CD8-positive, alpha-beta T cell (primary cell): ENCODE measurements at places on chromosomes 6 and 20.

DNA sequence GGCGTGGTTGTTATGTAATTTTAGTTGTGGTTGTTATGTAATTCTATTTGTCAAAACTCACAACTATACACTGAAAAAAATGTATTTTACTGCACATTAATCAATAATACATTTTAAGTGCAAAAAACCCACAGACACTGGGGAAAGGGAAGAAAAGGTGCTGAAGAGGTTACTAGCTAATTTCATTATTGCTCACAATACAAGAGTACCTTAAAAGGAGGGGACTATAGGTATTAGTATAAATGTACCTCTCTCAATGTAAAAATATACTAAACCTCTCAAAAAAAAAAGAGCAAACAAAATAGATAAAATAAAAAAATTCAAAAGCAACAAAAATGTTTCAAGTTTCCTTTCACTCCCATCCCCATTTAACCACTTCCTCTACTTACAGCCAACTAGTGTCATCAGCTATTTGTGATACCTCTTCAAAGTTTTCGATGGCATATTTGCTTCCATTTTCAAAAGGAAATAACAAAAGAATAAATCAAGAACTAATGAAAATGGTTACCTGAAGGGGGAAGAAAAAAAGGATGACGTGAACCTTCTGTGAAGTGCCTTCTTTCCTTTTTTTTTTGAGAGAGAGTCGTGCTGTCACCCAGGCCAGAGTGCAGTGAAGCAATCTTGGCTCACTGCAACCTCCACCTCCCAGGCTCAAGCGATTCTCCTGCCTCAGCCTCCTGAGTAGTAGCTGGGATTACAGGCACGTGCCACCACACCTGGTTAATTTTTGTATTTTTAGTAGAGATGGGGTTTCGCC, 30.2 kb downstream of the RANBP9 start:
- no peak for DNase-seq

DNA sequence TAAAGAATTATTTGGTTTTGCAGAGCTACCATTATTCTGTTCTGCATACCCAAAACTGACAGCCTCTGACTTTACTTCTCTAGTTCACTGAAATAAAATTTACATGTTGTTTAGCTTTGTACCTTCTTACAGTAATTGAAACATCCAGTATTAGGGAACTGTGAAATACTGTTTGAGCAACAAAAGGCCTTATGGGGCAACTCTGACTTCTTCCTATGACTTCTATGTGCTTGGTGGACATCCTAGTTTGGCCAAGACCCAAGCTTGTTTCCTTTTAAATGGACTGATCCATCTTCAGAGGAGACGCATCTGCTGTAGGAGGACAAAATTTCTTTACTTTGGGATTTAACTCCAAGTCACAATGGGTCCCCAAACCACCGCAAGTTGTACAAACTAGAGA, 44.7 kb downstream of the NR2E1 start:
- no peak for DNase-seq

DNA sequence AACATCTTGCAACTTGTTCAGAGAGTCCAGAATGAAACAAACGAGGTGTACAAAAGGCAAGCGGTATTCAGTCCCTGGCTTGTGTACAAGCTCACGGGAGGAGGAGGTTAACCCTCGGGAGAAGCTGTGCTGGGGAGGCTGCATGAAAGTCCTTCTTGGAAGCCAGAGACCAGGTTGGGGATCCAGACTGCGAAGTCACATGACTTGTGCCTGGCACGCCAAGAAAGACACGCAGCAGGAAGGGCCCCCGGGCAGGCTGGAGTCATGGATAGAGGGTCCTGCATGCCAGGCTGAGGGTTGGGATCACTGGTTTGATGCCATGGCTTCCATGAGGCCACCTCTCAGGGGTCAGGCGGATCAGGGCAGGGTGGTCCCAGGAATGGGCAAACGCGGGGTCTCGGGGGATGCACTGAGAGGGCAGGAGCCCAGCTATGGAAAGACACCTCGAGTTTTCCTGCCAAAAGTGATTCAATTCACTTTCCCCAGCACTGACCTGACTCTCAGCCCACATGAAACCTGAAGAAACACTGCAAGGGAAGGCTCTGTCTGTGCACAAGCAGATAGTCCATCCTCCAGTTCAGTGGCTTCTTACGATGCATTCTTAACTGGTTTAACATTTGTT, 79.4 kb downstream of the DLL1 start:
- DNase-seq = no peak

- no peak for DNase-seq
Measured at GRCh38 chr6:86471791-86472190, 465.5 kb upstream of the HTR1E start.

GRCh38 chr6:16059496-16059895, 69.4 kb upstream of the MYLIP start:
- DNase-seq = no peak

- DNase-seq = no peak
Measured at GRCh38 chr6:12280902-12281301, 9.3 kb upstream of the EDN1 start.

- no peak for DNase-seq
Measured at GRCh38 chr6:41587131-41587879, 41.1 kb downstream of the FOXP4 start.

DNA sequence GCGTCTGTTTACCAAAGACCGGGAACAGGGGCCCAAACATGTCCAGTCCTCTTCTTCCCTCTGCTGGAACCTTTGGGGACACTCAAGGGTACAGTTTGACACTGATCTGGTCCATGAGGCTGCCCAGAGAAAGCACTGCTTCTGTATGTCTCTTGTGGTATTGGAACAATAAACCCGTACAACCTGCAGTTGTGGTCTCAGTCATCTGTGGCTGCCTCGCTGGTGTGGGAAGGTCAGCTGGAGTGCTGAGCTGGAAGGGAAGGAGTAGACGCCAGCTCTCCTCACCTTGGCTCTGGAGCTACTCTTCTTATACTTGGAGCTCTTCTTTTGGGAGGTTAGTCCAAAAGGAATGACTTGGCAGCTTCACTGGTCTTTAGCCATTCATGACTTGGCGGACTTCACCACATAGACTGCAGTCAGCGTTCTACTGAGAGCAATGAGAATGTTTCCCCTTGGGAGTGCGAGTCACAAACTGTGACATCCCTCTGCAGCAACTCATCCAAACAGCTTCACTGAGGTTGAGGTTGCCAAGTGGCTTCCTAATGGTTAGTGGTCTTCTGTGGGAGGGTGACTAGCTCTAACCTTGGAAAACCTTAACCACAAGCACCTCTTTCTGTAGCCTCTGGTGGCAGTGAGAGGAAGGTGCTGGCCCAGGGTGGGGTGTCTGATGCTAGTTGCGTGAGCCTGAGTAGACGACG, 81.2 kb downstream of the ASXL1 start:
- DNase-seq = no peak

- no peak for DNase-seq
Measured at GRCh38 chr6:167748458-167749379, 78.0 kb upstream of the AFDN start.

GRCh38 chr6:79874531-79875134, 72.7 kb downstream of the ELOVL4 start:
- no peak for DNase-seq

DNA sequence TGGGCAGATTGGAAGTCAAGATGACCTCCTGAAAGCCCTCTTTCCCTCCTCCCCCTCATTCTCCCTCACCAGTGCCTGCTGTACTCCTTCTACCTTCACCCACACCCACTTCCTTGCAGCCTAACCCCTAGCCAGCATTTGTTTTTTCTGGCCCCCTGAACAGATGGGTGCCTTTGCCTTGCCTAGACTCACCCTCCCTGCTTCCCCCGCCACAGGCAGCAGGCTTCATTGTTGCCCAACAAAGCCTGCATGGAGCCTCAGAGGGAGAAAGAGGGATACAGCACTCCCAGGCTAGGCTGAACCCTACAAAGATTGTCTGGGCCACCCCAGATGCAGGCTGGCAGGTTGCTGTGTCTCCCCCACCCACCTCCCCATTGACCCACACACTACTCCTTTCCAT, 2.7 kb downstream of the MOCS1 start:
- DNase-seq = no peak

DNA sequence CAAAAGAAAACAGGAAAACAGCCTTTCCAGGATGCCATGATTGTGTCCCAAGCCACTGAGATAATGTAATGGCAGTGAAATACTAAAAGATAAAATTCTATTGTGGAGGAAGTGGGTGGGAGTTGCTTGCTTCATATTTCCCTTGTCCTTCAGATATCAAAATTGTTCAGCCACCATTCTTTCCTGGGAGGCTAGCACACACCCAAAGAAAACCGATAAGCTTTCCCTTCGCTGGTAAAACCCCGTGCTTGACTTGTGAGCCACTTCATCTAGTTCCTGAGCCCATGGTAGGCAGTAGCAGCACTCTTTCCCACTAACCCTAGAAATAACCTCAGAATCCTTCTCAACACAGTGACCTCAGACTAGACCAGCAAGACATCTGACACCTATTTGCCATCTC, 357.4 kb upstream of the PLCB4 start:
- no peak for DNase-seq

GRCh38 chr6:81774542-81774941, 22.1 kb upstream of the TENT5A start:
- no peak for DNase-seq

- no peak for DNase-seq
Measured at GRCh38 chr6:168938546-168938945, 315.1 kb downstream of the THBS2 start.

- DNase-seq = no peak
Measured at GRCh38 chr20:12044969-12045368, 127.3 kb downstream of the BTBD3 start.

GRCh38 chr6:137315081-137315480, 95.9 kb upstream of the IFNGR1 start:
- DNase-seq = no peak

GRCh38 chr20:21104921-21105320, 1.2 kb downstream of the LINC00237 start:
- no peak for DNase-seq

GRCh38 chr20:23159947-23160318, 73.8 kb upstream of the CD93 start:
- DNase-seq = no peak

DNA sequence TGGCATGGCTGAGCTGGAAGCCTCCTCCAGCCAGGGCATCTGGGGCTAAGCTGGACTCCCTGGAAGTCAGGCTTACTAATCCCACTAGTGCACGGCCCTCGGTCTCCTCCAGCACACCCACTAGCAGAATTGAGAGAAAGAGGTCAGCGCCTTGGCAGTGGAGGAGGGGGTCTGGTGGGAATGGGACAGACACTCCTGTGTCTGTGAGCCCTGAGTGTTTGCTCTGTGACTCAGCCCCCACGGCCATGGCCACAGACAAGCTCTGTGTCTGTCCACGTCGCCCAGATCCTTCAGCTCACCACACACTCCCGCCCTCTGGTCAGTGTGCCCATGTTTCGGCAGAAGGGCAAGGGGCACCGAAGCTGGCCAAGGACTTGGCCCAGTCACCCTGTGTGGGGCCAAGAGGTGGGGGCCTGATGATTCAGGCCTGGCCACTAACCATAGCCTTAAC, 8.8 kb downstream of the MDFI start:
- DNase-seq = no peak

DNA sequence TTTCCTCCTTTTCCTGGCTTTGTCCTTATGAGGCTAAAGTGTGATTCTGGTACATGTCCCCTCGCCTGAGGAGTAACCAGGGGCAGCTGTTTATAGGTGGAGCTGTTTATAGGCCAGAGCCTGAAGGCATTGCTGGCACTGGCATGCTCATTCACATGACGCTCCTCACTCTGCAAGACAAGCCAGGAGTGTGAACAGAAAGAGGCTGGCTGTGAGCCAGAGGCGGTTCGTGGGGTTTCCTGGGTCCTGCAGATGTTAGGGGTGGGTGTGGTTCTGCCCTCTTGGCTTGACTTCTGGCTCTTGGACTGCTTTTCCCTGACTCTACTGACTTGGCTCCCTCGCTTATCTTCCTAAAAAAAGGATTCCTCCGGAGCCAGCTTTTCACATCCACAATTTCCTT, 12.8 kb upstream of the MDFI start:
- no peak for DNase-seq

GRCh38 chr6:129498950-129499842, 210.8 kb downstream of the ARHGAP18 start:
- DNase-seq = peak; percentile 76

- DNase-seq = no peak
Measured at GRCh38 chr6:18215436-18215835, 48.9 kb downstream of the DEK start.

DNA sequence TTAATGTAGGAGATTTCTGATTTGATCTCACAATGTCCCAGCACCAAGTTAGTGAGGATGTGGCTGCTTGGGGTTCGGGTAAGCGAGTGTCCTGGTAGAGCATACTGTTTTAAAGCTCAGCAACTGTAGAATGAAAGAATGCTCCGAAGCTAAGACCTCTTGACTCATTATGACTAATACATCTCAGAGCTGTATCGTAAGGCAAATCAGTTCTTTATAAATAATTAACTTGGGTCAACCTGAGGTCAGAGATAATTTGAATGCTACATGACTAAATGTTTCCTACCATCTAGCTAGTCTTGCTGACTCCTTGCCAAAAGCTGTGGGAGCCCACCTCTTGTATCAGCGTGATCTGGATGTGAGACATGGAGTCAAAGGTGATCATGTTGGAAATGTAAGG, 128.8 kb upstream of the PDE7B start:
- DNase-seq = no peak

GRCh38 chr20:11895861-11896387, 21.8 kb upstream of the BTBD3 start:
- DNase-seq = no peak

- no peak for DNase-seq
Measured at GRCh38 chr6:1422290-1422689, 32.9 kb downstream of the FOXF2 start.

DNA sequence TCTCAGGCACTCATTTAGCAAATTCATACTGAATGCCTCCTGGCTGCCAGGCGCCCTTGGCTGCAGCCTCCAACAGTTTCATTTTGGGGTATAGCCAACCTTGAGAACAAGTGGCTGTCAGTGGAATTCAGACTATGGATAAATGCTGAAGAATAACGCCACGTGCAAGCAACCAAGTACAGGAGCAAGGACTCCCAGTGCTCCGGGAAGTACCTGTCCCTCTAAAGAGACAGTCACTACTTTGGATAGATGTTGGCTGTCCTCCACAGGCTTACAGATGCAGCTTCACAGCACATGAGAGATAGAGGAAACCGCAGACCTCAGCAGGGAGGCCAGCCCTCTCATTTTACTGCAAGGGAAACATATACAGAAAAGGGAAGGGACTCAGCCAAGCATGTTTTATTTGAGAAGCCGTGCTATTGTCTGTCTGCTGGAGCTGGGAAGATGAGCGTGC, 658.2 kb downstream of the PTPRT start:
- DNase-seq = no peak

GRCh38 chr6:117078624-117079023, 186.7 kb upstream of the VGLL2 start:
- no peak for DNase-seq

- DNase-seq = no peak
Measured at GRCh38 chr20:63854766-63855362, 6.4 kb upstream of the ABHD16B start.

GRCh38 chr20:1646975-1647431, 10.6 kb downstream of the SIRPG start:
- no peak for DNase-seq
